CD8-positive, alpha-beta T cell (primary cell): ENCODE measurements at places on chromosomes 5 and 9.

DNA sequence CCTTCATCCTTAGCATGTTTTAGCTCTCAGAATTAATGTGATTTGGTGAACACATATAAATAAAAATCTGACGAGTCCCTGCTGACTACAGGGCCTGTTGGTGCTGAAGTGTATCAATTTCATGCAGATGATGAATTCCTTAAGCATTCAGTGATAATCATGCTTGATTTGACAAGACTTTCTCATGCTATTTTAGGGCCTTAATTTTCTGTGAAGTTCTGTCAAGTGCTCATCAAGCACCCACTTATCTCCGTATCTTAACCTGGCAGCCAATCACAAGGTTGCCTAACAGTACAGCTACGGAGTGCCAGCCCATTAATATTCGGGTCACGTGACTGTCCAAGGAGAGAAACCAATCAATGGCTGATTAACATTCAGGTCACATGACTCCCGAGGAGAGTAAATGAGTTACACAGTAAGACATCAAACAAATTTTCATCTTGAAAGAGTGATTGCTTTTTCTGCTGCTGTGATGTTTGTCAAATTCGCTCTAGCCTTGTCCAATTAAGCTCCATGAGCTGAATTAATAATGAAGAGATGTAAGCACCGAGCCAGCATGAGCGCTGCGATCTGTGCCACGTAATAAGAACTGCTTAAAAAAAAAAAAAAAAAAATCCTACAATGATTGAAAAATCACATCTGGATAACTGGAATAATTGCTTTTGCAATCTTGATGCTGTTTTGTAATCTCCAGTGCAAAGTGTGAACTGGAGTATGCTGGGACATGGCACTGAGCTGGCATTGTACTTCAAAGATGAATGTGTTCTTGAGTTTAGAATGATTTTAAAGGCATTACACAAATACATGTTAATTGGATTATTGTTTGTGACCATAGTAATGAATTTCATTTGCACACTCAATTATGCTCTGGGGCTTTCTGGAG is 104.3 kb upstream of the SPATA31D4 start:
- DNase-seq = no peak

DNA sequence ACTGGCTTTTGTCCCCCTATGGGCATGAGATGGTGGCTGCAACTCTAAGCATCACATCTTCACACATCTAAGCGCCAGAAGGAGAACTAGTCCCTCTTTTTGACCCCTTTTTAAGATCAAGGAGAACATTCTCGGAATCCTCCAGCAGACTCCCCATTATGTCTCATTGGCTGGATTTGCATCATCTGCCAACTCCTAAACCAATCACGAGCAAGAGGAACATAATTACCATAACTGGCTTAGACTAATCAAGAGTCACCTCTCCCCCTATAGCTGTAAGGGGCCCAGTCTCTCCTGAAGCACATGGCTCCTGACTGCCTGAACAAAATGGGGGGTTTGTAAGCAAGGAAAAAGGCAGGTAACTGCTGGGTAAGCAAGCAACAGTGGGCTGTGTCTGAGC is 68.5 kb upstream of the IQGAP2 start:
- DNase-seq = no peak

GRCh38 chr5:169157064-169157463 is 143.9 kb downstream of the SLIT3 start:
- DNase-seq = no peak

- no peak for DNase-seq
Measured at GRCh38 chr9:80218328-80218727, 646.6 kb downstream of the TLE4 start.

DNA sequence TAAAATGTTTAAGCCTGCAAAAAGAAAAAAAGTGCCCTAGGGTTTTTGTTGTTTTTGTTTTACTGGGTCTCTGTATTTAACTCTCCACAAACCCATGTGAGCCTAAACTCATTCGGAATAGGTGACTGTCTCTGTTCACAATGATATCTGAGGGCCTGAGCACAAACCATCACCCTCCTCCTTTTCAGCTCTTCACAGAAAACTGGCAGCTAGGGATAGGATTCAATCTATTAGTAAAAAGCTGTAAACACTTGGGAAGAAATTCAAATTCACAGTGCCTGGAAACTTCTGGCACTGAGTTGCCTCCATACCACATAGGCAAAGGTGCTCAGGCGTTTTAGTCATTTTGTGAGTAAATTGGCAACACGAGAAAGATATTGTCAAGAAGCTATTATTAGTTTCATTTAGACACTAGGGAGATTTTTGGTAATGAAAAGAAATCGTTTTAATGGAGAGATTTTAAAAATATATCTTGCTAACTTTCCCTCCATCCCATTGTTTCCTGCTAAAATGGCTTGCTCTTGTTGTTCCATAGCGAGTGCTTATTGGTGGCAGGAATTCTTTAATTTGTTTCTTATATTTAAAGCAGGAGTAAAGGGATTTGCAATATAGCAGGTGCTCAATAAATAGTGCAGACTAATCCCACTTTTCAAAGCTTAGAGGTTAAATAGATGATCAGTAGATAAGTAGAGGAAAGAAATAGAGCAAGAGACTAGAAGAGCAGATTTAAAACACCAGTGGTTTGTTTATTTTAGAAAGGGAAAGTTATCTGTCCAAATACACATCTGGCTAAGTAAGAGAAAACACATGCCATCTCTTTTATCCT is 9.7 kb downstream of the FOXD1 start:
- no peak for DNase-seq

GRCh38 chr9:130882696-130883225 is 13.9 kb downstream of the QRFP start:
- DNase-seq = no peak

DNA sequence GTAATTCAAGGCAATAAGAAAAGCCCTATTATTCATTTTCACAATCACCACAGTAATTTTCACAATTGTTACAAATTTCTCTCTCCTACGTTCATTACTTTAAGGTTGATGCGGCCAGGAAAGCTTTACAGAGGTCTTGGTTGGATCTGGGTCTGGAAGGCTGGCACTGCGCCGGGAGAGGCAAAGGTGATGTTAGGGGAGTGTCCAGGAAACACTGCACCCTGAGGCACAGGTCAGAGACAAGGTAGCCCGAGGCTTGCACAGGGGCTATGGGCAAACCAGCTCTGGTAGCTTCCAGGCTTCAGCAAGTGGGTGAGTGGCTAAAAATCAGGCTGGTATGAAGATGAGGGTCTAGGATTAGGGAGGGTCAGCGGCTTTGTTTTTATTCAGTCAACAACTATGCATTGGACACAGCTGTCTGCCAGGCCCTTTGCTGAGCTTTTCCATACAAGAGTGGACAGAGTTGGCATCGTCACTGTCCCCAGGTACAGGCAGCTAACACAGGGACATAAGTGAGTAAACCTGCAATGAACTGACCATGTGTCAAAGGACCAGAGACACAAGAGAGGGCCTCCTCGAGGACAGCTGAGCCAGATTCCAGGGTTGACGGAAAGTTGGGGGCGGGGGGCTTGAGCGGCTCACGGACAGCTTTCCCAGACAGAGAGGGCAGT is 12.4 kb upstream of the TENT4A start:
- DNase-seq = no peak

DNA sequence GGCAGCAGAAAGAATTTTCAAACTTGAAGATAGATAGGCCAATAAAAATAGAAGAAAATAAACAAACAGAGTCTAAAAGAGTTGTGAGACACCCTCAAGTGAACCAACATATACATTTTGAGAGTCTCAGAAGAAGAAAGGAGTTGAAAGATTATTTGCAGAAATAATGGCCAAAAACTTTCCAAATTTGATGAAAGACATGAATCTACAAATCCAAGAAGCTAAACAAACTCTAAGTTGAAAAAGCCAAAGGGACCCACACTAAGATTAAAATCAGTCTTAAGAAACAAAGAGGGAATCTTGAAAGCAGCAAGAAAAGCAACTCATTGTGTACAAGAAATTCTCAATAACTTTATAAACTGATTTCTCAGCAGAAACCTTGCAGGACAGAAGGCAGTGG is 137.0 kb downstream of the SAXO1 start:
- DNase-seq = no peak

DNA sequence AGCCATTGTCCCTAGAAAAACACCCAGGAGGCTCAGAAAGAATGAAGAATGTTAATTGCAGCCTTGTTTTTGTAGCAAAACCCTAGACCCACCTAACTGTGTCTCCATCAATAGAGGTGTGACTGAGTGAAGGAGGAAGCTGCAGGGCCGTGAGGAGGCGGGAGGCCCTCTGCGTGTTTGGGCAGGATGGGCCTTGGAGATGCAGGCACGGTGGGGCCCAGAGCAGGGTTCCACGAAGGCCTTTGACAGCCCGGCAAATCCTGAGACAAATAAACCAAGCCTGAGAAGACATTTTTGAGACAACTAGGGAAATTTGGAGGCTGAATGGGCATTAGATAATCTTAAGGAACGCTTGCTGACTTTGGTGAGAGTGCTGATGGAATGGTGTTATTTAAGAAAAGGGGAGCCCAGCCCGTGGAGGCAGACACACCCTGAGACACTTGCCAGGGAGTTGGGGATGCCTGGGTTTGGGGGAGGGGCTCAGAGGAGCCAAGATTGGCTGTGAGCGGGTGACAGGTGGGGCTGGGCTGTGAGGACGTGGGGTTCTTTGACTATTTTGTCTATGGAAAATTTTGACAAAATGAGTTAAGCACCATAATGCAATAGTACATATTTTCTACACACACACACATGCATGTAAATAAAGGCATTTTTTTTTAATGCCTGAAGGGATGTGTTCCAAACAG is 48.8 kb downstream of the BARX1 start:
- DNase-seq = no peak

- no peak for DNase-seq
Measured at GRCh38 chr5:150167908-150168307, 1.3 kb downstream of the CDX1 start.

- DNase-seq = peak; percentile 78
Measured at GRCh38 chr5:1140171-1140817, 28.4 kb upstream of the SLC12A7 start.

DNA sequence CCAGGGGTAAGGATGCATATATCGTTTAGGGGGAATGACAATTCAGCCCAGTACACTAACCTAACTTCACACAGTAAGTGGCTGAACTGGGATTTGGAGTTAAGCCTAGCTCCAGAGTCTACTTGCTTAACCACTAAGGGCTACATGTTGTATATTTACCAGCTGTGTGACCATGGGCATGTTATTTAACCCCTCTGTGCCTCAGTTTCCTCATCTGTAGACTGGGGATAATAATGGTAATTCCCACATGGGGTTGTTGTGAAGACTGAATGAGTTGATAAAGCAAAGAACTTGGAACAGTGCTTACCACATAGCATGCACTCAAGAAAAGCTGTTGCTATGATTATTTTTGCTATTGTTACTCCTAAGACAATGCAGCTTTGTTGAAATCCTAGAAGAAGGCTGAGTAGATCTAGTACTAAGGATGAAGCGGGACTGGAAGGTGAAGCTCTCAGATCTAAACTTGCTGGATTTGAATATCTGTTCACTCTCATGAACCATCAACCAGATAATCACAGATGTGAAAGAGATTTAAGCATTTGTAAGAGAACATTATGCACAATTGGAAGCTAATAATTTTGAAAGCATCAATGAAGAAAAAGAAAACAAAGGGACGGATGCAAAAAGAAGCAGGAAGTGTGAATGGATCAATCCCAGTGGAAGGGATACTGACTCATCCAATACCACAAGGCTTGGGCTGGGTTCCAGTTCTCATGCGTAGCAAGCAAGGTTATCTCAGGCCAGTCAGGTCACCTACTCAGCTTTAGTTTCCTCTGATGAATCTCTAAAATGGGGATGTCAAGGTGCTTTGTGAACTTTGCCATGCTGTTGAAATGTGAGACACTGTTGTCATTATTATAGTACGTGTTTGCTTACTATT is 78.5 kb upstream of the TBC1D2 start:
- no peak for DNase-seq

DNA sequence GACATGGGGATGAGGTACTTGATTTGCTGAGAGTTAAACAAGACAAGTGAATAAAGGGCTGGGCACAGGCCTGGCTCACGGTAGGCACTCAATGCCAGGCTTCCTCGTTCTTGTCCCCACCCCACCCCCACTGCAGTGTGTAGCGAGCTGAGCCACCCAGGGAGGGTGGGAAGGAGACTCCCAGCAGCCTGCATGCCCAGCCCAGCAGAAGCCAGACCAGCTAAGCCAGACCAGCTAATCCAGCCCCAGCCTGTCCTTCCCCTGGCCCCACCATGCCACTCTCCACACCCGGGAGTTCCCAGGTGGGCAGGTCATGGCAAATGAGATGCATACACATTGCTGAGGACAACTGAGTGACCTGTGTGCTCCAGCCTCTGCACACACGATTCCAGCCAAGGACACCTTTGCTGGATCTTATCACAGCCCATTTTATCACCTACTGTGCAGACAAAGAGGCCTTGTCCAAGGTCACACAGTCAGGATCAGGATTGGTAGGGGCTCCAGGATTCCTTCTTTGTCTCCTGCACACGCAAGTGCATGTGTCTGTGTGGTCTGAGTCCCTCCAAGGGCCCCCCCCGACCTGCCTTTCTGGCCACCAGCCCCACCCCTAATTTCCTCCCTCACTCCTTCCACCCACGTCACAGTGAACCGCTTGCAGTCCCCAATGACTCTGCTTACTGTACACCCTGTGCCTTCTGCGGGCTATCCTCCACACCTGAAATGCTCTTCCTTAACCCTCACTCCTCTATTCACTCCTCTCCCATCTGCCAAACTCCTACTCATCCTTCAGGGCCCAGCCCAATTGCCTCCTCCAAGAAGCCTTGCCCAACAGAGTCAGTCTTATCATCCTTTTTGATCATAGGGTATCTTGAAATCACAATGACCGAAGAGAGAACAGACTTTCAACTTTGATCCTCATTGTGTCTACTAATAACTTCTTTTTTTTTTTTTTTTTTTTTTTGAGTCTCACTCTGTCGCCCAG is 26.6 kb downstream of the DUSP1 start:
- DNase-seq = peak; percentile 37

DNA sequence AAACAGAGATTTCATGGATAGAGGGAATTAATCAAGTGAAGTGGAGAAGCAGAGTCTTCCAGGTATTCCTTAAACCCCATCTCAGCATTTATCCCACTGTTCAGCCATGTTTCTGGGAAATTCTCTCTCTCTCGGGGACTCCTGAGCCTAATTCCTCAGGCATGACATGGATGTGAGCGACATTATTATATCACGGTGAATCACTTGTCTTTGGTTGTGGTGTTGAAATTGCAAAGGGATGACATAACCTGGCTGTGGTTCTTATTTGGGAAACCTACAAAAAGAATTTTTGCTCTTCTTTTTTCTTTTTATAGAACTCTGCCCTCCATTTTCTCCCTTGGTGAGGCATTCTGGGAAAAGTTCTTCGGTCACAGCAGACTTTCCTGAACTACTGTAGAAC is 457.9 kb upstream of the PTGER4 start:
- DNase-seq = no peak

GRCh38 chr5:36300927-36301540 is 668 bp downstream of the RANBP3L start:
- no peak for DNase-seq
